Fibroblast of villous mesenchyme (primary cell): ENCODE measurements at places on chromosomes 5 and 9. TPM values are rescaled to one million over a fixed set of nuclear protein-coding genes. Genes with fewer than 3 reads are reported as not detected.

The LVRN gene
- total RNA-seq: under 0.01 and 0.64 TPM in 2 replicates

The QRFP gene
- total RNA-seq: not detected in 2 replicates

- DNase-seq: peak; percentile 76
Measured at GRCh38 chr5:68252673-68253623, 37.4 kb downstream of the PIK3R1 start.

DNA sequence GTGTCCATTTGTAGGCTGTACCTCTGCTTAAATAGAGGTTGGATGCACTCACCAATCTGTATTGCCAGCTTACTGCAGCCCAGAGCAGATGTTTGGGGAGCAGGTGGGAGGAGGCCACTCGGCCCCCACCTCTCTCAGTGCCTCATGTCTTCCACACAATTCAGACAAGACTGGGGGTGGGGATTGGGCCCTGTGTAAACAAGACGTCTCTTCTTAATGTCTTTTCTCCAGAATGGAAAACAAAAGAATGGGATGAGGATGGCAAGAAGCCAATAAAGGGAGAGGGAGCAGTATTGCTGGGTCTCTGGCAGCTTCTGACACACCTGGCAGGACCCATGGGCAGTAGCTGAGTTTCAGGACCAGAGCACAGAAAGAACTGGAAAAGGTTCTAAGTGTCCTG, 64.9 kb downstream of the SIL1 start:
- DNase-seq: no peak
